ENCODE measurements at places on chromosomes 13 and 19.

DNA sequence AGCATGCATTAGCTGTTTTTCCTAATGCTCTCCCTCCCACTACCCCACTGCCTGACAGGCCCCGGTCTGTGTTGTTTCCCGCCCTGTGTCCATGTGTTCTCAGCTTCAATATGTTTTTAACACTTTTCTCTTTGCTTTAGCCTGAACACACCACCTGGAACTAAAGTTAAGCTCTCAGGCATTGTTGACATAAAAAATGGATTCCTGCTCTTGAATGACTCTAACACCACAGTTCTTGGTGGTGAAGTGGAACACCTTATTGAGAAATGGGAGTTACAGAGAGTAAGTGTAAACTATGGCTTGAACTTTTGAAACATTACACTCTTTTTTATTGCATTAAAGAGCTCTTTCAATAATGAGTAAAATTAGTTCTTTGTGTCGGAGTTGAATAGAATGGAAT, 70.1 kb downstream of the TDRD3 start:
- no peak for DNase-seq

DNA sequence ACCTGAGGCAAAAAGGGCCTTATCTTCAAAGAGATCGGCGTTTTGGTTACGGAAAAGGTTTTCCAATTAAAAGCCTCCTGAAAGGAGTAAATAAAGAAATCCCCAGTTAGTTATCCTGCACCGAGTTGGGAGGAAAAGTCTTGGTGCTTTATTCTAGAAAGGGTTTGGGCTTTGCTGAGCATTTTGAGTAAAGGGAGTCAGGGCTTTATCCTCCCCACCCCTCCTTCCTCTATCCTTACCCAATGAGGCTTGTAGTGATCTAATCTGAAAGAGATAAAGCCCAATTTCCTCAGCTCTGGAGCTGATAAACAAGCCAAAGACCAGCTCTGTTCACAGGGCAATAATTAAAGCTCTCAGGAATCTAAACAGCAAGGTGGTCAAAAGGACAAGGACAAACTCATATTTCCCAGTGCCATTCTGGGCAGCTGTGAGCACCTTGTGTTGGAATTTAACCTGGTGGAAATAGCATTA, 188.9 kb upstream of the TSC22D1 start:
- no peak for DNase-seq

- DNase-seq, result no peak
Observed at GRCh38 chr19:45477186-45477585, 9.4 kb downstream of the FOSB start.

- DNase-seq, result no peak
Observed at GRCh38 chr19:30577551-30578105, 205.4 kb downstream of the ZNF536 start.

GRCh38 chr13:37450276-37450675, 148.3 kb downstream of the POSTN start:
- DNase-seq, result no peak

- no peak for DNase-seq
Observed at GRCh38 chr19:4594201-4594600, 34.7 kb upstream of the SEMA6B start.

- DNase-seq, result peak; percentile 60
Observed at GRCh38 chr13:80334597-80335260, 6.2 kb downstream of the SPRY2 start.

GRCh38 chr13:76398425-76398824, 487.8 kb downstream of the KCTD12 start:
- no peak for DNase-seq

DNA sequence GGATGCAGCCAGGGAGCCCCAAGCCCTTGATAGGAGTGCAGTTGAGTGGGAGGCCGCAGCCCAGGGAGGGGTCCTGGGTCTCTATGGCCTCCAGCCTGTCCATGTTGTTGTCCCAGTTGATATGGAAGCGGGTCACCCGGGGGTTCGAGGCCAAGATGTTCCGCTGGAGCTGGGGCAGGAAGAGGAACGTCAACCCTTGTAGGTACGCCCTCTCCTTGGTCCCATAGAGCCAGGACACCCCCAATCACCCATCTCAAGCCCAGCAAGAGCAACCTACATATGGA, 2.9 kb upstream of the PRKACA start:
- DNase-seq, result no peak

DNA sequence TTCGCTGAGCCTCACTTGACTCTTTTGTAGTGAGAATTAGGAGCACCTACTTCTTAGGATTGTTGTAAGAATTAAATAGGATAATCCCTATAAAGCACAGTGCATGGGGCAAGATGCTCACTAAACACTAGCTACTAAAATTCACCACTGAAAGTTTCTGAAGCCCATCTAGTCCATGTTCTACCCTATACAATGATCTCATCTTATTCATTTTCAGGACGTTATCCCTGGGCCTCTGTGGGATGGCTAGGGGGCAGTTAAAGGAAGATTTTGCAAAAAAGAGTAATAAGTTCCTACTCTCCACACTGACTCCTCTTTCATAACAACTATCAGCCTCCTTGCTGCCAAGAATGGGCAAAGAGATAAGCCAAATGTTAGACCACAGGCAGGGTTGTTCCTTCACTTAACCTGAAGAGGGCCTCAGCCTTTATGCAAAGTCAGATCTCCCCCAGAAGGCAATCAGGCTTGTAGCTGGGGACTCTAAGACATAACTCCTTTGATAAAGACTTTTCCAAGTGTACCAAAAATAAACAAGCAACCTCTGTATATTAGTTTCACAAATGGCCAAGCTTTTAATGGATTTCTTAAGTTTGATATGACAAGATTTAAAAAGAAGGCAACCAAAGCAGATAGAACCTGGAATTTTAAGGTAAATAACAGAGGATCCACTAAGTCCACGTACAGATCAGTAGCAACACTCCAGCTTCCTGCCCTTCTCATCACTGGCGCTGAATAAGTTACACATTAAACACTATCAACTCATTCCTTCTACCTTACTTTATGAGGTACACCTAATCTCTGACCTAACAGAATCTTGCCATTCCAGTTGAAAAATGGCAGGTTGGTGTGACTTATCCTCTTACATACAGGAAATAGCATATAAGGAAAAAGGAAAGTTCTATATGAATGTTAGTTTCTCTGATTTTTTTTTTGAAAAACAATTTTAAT, 44.4 kb downstream of the ELF1 start:
- DNase-seq, result peak; percentile 23

- DNase-seq, result peak; percentile 27
Observed at GRCh38 chr19:36916991-36917390, 859 bp downstream of the ZNF568 start.

GRCh38 chr13:50866817-50867636, 23.5 kb upstream of the DLEU7 start:
- no peak for DNase-seq

GRCh38 chr13:23443110-23443509, 9.6 kb upstream of the SACS start:
- no peak for DNase-seq

- DNase-seq, result no peak
Observed at GRCh38 chr13:27348461-27348860, 76.0 kb upstream of the GTF3A start.

DNA sequence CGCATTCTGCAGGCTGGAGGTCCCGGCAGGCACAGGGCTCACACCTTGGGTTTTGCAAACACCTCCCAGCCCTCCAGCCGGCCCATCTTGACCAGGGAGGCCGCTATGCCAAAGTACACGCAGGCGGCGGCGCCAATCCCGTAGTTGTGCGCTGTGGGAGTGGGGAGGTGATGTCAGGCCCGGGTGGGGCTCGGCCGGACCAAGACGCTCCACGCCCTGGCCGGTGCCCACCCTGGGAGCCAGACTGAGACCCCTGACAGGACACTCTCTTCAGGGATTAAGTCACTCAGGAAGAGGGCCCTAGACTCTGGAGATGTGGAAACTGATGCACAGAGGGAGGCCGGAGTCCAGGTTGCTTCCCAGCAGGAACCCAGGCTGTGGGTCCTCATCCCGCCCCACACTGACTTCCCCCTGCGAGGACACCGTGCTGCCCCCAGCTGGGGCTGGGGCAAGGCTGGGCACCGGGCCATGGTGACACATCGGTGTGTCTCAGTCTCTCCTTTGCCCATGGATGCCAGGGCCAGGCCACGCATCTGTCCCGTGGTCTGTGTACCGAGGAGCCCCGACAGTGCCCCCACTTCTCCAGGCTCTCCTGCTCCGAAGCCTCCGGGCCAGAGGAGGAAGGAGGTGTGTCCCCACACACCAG, 8.8 kb downstream of the NDUFA11 start:
- no peak for DNase-seq

DNA sequence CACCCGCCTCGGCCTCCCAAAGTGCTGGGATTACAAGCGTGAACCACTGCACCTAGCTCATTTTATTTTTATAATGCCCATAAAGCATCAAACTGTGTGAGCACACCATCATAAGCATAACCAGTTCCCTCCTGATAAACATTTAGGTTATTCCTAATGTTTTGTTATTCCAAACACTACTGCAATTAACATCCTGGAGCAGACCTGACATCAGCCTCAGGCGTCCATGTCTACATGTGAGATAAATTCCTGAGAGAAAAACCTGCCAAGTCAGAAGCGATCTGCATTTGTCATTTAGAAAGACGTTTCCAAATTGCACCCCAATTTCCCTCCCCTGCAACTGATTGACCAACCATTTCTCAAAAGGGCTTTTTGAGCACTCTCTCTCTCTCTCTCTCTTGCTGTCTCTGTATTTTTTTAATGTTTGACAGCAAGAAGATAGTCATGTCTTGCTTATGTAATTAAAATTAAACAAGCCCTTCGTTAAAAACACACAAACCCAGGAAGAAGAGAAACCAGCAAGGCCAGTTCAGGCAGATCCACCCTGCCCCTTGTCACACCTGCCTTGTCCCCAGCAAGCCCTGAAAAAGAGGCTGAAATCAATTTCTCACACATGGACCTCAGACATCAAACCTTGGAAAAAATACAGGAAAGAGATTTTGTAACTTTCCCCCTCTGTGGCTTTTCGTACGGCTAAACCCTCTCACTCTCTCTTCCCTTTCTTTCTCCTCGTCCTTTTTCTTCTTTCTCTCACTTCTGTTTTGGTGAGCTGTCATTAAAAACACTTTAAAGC, 9.9 kb downstream of the LYPD3 start:
- no peak for DNase-seq

- no peak for DNase-seq
Observed at GRCh38 chr19:49427339-49427738, 2.2 kb downstream of the GFY start.

- peak; percentile 28 for DNase-seq
Observed at GRCh38 chr19:45670670-45671453, 2.8 kb downstream of the GIPR start.

DNA sequence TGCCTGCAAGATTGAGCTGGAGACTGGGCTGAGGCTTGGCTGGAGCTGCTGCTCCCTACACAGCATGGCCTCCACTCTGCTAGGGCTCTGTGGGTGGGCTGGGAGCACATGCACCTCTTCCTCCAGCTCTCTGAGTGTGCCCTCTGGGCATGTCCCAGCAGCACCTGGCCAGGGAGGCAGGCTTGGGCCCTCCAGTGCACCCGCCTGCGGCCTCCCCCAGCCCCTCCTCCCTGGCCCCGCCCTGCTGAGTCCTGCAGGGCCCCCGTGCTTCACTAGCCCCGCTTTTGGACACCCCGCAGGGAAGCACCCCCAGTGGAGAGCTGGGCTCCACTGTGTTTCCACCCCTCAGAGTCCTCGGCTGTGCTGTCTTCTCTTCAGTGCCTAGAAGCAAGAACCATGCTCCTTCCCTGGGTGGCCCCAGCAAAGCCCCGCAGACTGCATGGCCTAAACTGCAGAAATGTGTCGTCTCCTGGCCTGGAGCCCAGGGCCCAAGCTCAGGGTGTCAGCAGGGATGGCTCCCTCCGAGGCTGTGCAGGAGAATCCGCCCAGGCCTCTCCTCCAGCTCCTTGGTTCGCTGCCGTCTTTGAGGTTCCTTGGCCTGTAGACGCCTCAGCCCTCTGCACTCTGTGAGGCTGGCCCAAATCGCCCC, 5.0 kb upstream of the TEX29 start:
- no peak for DNase-seq

- no peak for DNase-seq
Observed at GRCh38 chr13:111936267-111936925, 130.6 kb upstream of the SOX1 start.

DNA sequence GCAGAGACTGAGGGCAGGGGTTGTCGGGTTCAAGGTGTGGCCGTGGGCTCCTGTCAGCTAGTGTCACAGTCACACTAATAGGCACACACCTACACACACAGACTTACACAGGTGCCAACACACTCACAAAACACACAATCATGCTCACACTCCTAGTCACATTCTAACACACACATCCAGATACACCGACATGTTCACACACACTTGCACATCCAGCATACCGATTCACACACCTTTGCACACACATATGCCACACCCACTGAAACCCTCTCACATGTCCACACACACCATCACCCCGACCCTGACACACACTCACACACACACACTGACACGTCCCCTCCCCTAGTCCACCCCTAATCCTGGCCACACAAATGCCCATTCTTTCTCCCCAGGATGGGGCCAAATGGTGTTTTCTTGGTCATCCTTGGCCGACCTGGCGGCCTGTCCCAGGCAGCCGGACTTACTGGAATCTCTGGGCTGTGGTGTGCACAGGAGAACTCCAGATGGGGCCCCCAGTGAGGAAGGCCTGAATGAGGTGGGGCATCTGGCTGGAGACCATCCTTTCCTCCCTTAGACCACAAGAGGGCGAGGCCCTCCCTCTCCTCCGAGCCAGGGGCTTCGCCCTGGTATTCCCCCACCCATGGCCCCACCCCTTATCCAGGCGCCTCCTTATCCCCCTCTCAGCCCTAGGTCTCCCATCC, 19.1 kb upstream of the PNMA8B start:
- DNase-seq, result no peak

DNA sequence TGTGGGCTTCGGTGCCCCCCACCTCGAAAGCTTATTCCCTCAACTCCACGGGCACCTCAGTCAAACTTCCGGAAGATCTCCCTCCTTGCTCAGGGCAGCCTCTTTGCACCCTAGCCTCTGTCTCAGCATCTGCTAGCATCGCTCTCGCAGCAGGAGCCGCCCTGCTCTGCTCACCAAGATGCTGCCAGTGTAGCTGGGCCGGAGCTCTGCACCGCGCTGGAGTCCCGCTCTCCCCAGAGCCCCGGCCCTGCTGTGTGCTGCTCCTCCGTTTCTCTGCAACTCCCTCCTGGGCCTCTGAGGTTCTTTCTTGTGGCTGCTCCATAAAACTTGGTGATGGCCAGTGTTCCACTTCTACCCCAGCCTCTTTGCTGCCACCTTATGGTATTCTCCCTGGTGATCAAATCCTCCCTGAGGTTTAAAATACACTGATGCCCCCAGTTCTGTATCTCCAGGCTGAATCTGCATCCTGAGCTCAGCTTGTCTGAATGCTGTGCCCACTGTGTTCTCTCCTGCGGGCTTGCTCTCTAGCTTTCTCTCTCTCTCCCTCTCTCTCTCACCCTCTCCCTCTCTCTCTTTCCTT, 198.0 kb downstream of the UQCRFS1 start:
- DNase-seq, result no peak

GRCh38 chr19:48363810-48364597, at the start of the genes SYNGR4 and TMEM143:
Gene SYNGR4 (plus strand): TSS chr19:48364367. CDS start chr19:48365843, 1,476 bp downstream.
Gene TMEM143 (minus strand): TSS chr19:48363940. CDS start chr19:48363920, 20 bp downstream.
- peak; percentile 99 for DNase-seq

- no peak for DNase-seq
Observed at GRCh38 chr13:107348925-107349324, 781.0 kb upstream of the ARGLU1 start.
